SIG-M5 (cell line): ENCODE measurements at places on chromosomes 12 and 14.

DNA sequence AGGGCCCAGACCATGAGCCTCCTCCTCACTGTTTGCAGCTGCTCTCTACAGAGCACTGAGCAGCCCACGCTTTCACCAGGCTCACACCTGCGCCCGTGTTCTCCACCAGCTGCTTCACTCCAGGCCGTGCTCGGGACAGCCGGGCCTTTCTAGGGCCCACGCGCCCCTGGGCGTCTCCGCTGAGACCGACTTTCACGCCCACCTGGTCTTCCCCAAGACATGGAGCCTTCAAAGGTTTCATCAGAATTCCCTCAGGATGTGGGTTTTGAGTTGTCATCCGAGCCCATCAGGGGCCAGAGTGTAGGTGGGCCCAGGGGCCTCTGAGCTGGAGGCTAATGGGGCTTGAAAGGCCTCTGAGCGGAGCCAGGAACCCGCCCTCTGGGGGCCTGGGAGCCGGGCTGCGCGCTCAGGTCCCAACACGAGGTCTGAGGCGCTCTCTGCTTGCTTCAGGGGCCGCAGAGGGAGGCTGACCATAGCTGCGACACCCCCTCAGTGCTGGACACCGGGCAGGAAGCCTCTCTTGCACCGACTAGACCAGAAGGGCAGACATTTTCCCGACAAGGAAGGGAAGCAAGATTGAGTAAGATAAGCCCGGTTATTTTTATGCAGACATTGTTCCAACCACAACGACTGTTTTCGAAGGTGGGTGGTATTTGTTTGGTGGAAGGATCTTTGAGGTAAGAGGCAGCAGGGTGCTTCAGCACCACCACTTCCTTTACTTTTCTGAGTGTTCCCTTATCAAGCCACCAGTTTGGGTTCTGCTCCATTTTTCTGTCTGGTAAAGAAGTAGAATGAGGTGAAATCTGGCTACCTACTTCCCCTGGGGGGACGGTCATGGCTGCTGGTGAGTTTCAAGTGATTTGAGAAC is 125.0 kb upstream of the FUT8 start:
- DNase-seq, result no peak

- no peak for DNase-seq
These were observed 18.8 kb upstream of the HIGD1C start for GRCh38 chr12:50933459-50934124.

DNA sequence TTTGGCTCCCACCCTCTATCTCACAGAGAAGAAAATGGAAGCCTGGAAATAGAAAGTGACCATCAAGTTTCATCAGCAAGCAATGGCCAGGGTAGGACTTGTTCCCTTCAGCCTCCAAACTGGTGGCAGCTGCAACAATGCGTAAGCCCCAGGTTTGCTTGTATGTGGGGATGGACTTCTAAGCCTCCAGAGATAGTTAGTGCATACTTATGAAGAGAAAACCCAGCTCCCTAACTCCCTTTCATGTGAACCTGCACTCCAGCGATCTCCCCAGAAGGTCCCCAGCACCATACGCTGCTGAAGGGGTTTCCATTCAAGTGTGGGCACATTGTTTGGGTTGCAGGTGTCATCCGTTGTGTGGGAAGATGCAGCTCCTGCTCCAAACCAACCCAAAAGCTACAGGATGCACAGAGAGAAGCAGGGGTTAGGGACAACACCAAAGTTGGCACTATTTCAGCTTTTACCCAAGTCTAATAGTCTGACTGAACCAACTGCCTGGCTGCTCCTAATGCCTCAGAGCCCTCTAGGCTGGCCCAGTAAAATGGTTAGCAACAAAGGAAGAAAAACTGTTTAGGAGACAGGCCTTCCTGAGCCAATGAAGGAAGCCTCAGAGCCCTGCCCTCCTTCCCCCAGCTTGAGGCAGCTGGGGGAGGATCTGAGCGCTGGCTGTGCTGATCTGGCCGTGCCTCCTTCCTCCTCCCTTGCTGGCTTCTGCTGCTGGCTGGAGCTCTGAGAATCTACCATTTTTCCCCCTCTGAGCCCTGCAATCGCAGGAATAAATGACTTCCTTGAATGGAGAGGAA is 12.3 kb downstream of the ZFP36L1 start:
- no peak for DNase-seq

DNA sequence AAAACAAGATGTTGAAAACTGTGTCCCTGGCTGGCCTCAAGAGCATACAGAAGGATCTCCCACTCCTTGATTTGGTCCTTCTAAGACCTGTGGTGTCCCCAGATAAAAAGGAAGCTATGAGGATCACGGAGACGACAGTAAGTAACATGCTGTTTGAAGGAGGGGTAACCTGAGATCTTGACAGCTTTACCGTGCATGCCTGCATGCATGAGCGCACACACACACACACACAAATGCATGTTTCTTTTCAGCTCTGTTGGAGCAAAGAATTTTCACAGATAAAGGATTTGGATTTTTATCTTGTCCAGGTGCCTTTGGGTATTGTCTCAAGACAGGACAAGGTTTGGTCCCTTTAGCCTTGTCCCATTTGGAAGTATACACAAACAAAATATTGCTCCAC is 411.6 kb upstream of the CCDC196 start:
- no peak for DNase-seq

- no peak for DNase-seq
These were observed 36.7 kb upstream of the FERMT2 start for GRCh38 chr14:52987514-52987913.

DNA sequence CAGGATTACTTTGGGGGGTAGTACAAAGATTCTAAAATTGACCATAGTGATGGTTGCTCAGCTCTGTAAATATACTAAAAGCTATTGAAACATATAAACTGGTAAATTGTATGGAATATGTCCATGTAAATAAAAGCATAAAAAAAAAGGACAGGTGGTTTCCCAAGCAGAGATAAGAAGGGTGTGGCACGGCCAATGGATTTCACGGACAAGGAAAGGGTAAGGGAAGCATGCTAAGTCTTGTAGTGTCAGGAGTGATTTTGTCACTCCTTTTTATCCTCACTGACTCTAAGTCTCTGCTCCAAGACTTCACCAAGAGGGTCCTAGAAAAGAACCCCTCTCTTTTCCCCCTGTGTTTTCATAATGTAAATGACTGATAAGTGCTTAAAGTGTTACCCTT is 229.2 kb downstream of the SPTSSA start:
- no peak for DNase-seq
